ENCODE measurements at places on chromosomes 3 and 15.

- peak; percentile 52 for DNase-seq
Observed at GRCh38 chr3:129182390-129183185, 1.1 kb downstream of the CNBP start.

DNA sequence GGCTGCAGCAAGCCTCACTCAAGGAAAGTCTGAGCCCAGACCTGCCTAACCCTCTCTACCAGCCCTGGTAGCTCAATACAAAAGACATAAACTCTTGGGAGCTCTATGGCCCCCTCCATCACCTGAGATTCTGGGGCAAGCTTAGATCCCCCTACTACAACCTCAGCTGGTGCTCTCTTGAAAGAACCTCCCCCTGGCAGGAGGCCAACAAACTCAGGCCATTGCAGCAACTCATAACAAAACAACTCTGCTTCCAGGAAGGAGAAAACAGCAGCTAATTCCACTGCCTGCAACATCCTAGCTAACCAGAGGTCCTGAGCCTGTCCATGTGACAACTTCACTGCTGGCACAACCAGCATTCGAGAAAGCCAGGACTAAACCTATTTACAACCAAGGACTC is 169.2 kb downstream of the ROBO1 start:
- DNase-seq = peak; percentile 30

DNA sequence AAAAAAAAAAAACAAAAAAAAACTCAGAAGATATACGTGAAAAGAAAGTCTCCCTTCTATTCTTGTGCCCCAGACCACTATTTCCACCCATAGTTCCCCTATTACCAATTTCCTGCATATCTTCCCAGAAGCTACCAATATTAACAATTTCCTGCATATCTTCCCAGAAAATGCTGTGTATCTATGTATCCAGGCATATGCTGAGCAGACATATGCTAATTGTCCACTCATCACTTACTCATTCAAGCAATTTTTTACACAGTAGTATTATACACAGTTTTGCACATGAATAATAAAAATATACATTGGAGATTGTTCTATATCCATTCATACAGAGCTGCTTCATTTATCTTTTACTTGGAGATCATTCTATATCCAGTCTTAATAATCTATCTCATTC is 12.6 kb upstream of the SLMAP start:
- DNase-seq = no peak

GRCh38 chr15:86322629-86323028 is 243.0 kb downstream of the AGBL1 start:
- DNase-seq = no peak

DNA sequence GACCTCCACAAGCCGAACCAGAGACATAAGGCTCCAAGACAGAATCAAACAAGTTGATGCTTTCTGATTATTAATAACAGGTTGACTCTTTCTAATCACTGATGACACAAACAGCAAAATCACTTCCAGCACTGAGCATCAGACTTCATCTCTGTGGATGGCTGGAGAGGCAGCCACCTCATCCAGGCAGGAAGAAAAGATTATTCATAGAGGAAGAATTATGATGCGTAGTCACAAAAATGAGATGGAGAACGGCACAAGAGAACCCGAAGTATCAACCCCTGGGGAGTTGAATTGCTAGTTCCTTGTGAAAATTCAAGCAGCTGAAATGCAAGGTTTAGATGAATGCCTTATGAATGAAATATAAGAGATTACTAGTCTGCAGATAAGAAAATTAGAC is 49.9 kb upstream of the LMCD1 start:
- DNase-seq = no peak

GRCh38 chr3:100411091-100411982 is 10.0 kb downstream of the LNP1 start:
- no peak for DNase-seq

DNA sequence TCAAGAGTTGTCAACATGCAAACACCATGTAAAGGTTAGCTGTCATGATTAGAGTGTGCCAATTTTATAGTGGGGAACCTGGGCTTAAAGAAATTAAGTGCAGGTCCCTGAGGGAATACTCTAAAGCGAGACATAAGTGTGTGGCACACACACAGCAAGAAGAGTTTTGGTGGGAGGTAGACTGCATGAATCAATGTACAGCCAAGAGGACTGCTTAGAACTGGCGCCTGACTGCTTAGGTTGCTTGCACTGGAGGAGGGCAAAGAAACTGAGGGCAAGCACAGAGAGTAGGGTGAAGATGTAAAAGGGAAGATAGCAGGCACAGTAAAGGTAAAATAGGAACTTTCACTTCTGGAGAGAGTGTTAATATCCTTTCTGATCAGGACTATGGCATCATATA is 184.9 kb downstream of the SOX2 start:
- no peak for DNase-seq
